ENCODE measurements at places on chromosomes 7 and 10.

GRCh38 chr7:151398446-151399304 lies 11.2 kb downstream of the WDR86 start:
- no peak for DNase-seq

- DNase-seq, result no peak
Observed at GRCh38 chr7:138396251-138397070, 63.6 kb upstream of the TRIM24 start.

- no peak for DNase-seq
Observed at GRCh38 chr7:48880851-48881250, 43.5 kb upstream of the CDC14C start.

DNA sequence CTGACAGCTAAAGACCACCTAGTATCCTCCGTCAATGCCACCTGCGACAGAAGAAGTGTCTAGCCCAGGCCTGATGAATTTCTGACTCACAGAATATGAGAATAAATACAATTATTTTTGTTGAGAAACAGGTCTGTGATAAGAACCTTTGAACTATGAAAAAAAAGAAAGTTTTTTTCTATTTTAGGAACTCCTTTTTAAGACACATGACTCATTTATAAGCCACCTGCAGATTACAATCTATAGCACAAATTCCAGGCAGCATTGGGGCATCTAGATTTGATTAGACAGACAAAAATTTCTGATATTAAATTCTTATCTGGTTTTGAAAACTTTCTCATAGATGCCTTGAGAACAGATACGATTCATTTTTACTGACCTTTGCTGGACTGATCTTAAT lies 256.7 kb upstream of the LYZL1 start:
- no peak for DNase-seq

GRCh38 chr10:31758495-31758894 lies 170.1 kb downstream of the ARHGAP12 start:
- no peak for DNase-seq

DNA sequence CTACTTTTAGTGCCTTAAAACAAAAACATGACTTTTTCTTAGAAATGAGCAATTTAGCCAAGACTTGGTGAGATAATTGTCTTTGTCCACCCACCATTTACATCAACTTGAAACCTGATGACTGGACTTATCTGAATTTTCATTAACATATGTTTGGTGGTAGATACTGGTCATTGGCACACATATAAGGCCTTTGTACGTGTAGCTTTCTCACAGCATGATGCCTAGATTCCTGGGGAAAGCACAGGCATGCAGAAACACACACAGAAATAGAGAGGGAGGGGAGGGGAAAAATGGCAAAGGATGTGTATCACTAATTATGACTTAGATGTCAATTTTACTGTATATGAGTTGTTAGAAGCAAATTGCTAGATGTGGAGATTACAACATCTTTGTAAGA lies 488.4 kb downstream of the NXPH1 start:
- no peak for DNase-seq

GRCh38 chr7:83484266-83484665 lies 164.7 kb downstream of the SEMA3E start:
- DNase-seq, result no peak

GRCh38 chr10:10527861-10528562 lies 489.7 kb upstream of the CELF2 start:
- no peak for DNase-seq

DNA sequence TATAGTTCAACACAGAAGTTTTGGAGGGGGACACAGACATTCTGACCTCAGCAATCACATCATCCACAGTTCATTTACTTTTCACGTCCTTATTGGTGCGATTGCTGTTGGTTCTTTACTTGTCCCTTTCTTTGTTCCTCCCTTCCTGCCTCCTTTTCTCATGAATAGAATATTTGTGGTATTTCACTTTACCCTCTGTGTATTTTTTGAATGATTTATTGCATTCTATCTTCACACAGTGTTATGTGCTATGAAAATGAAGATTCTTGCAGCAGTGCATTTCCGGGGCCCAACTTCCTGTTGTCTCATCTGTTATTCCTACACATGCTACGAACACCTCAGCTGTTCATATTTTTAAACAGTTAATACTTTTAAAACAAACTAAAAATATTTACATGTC lies 179.6 kb downstream of the ZMYND11 start:
- no peak for DNase-seq

- DNase-seq, result no peak
Observed at GRCh38 chr7:139823959-139824521, 5.0 kb upstream of the TBXAS1 start.

GRCh38 chr10:20265146-20265545 lies 448.9 kb downstream of the PLXDC2 start:
- DNase-seq, result no peak

DNA sequence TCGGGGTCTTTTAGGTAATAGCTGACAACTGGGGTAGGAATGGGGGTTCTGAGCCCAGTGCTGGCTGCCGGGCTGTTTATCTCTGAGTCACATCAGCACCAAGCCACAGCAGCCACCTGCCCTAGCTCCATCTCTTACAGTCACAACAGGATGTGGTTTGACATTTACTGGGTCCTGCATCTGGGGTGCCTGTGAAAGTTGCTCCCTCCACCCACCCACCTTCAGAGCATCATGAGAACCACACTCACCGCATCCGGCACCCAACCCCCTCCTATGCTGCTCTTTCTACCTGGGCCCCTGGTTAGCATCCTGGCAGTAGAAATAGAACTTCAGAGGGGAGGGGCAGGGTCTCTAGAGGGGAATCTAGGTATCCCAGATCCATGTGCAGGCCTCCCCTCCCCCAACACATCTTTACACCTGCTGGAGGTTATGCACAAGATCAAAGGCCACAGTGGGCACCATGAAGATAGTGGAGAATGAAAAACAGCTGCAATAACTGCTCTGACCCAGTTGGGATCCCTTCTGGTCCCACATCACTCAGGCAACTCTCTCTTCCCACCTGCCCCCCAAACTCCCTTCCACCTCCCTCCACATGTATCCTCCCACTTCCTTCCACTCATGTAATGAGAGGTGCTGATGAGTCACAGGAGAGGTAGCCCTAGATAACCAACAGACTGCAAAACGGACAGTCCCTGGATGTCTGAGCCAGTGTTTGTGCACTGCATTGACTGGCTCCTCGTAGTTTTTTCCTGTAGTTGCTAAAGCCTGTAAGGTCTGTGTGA lies 38.2 kb downstream of the PRSS2 start:
- DNase-seq, result peak; percentile 49

- no peak for DNase-seq
Observed at GRCh38 chr7:124366118-124366517, 333.3 kb upstream of the TMEM229A start.

- DNase-seq, result no peak
Observed at GRCh38 chr7:93051660-93052059, 66.1 kb downstream of the SAMD9 start.

DNA sequence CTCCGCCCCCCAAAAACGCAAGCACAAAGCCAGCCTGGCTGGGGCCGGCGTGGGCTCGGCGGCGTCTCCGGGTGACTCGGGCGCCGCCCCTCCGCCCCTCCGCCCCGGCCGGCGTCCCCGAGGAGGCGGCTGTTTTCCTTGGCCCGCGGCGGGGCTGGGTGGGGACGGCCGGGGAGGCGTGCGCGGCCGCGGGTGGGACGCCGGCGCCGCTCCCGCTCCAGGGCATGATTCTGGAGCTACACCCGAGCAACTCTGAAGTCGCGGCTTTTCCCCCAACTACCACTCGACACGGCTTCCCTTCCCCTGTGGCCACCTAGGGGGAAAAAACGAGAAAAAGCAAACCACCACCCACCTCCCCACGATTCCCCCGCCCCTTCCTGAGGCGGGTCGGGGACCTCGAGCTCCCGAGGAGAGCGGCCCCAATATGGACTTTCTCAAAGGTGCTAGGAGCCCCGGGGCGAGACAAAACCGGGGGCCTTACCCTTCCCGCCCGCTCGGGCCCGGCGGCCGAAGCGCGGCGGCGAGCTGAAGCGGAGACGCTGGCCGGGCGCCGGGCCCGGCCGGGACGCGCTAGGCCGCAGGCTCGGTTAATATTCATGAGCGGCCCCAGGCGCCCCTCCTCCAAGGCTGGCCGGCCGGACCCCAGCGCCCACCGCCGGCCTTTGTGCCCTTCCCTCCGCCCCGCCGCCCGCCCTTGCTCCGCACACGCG lies 856 bp downstream of the ARHGAP21 start:
- DNase-seq, result peak; percentile 43

DNA sequence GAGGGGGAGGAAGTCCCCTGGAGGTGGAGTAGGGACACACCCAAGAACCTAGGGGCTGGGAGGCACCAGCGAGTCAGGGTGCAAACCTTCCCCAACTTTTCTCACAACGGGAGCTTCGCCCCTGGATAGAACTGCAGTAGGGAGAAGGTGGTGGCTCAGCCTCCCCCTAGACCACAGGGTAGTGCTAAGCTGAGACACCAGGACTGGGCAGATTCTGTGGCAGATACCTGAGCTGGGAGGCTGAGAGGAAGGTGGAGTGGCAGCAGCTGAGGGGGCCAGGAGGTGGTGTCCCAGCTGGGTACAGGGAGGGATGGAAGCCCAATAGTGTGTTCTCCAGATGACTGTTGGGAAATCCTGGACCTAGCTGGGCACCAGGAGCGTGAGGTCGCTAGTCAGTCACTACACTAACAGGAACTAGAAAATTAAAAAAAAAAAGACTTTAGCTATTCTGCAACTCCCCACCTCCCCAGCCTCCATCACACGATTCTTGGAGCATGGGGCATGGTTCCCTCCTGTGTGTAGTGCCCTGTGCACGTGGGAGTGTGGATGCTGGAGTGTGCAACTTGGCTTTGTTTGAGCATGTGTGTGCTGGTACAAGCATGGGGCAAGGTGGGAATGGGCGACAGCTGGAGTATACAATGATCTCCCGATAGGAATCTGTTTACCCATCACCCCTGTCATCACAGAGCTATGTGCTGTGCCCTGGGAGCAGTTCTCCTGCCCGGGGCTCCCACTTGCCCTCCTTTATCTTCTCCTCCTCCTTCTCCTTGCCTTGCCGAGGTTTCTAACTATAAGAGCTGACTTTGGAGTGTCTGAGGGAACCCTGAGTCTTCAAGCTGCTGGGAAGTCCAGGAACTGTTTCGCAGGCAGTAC lies 8.8 kb upstream of the TRPV6 start:
- DNase-seq, result no peak

DNA sequence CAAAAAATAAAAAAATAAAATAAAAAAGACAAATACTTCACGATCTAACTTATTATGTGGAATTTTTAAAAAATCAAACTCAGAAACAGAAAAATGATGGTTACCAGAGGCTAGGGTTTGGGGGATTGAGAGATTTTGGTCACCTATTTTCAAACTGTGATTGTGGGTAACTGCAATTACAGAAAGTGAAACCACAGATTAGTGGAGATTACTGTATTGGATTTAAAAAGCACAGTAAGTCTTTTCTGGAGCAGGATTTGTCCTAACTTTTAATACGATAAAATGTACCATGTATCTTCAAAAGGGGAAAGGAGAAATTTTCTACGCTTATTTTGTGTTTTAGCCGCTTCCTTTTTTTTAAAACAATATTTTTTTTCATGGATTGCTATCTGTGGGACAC lies 1204.9 kb upstream of the LRRTM3 start:
- no peak for DNase-seq

DNA sequence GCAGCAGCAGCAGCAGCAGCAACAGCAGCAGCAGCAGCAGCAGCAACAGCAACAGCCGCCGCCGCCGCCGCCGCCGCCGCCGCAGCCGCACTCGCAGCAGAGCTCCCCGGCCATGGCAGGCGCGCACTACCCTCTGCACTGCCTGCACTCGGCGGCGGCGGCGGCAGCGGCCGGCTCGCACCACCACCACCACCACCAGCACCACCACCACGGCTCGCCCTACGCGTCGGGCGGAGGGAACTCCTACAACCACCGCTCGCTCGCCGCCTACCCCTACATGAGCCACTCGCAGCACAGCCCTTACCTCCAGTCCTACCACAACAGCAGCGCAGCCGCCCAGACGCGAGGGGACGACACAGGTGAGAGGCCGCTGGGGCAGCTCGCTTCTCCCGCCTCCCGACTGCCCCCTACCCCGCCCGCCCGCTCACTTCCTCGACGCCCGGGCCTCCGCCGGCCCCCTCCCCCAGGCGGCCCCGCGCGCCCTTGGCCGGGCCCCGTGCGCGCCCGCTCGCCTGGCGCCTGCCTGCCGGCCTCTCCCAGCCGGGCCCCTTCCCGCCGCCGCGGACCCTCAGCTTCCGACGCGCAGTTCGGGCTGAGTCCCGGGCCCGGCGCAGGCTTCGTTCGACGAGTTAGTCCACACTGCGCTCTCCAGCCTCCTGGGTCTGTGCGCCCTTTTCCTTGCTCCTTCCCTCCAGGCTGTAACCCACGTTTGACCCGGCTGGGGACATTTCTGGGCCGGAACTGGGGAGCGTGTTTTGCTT lies 882 bp downstream of the DLX6 start:
- no peak for DNase-seq

GRCh38 chr7:135454060-135454459 lies 55.8 kb downstream of the CNOT4 start:
- no peak for DNase-seq

DNA sequence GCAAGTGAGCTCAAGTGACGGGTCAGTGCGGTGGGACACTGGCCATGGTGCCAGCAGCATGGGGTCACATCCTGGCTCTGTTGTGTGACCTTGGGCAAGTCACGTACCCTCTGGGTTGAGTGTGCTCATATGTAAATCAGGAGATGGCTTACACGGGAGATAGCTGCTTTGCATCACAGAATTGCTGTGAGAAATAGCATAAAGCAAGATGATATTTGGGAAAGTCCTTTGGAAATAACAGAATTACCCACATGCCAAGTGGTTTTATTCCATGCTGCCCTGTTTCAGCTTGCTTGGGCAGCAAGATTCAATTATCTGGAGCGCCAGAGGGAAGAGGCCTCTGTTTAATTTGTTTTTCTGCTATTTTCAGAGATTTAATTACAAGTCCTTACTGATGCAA lies 48.9 kb downstream of the LYZL2 start:
- DNase-seq, result no peak

GRCh38 chr10:2145491-2145890 lies 408.2 kb upstream of the ADARB2 start:
- DNase-seq, result no peak

DNA sequence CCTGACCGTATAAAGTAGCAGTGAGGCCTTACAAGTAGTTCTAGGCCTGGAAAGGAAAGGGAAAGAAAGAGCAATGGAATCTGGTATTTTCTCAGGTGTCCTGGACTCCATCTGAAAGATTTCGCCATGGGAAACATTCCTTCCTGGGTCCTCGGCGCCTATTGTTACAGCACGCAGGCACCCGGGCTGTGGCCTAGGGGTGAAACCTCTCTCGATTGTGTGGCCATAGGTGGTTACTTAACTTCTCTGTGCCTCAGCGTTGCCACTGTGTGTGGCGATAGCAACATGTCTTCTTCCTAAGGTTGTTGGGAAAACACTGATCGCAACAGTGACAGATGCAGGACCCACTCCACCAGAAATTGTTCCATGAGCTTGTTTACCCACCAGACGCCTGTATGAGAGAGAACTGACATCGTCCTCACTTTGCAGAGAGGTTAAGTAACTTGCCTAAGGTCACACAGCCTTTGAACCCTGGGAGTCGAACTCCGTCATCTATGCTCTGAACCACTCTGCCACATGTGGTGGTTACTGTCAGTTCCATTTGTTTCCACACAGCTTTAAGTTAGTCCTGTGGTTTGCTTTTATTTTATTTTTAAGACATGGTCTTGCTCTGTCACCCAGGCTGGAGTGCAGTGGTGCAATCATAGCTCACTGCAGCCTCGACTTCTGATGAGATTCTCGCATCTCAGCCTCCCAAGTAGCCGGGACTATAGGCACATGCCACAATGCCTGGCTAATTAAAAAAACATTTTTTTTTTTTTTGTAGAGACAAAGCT lies 73.4 kb downstream of the LHPP start:
- no peak for DNase-seq
